ENCODE measurements at places on chromosomes 1 and 21.

DNA sequence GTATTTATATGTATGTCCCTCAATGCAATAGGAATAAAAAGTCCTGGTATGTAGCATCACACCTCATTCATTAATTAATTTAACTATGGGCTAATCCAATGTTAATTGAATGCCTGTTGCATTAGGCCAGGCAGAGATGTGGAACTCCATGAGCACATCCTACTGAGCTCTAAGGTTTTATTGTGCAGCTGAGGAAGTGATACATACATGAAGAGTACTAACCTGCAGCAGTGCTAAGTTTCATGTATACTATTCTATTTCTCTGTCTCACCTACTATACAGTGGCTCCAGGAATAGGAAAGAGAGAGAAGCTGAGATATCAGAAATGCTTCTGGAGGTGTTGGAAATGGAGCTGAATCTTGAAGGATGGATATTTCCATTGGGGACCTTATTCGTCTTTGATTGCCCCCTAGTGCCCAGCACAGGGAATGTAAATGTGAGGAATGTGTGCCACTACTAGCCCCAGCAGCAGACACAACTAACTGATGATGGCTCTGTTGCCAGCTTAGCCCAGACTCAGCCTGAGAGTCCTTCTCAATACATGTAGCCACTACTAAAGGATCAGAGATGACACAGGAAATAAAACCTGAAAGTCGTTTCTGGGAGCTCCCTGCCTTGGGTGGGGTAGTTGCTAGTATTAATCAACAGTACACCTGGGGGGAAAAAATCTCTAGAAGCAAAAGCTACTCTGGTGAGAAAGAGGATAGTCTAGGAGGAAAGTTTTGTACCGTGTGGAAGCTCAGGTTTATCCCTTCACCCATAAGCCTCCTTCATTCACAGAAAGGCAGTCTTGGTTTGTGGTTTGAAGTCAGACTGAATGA is 173.3 kb upstream of the FOXD3 start:
- DNase-seq: peak; percentile 18

GRCh38 chr1:95276429-95276828 is 42.4 kb downstream of the RWDD3 start:
- no peak for DNase-seq

DNA sequence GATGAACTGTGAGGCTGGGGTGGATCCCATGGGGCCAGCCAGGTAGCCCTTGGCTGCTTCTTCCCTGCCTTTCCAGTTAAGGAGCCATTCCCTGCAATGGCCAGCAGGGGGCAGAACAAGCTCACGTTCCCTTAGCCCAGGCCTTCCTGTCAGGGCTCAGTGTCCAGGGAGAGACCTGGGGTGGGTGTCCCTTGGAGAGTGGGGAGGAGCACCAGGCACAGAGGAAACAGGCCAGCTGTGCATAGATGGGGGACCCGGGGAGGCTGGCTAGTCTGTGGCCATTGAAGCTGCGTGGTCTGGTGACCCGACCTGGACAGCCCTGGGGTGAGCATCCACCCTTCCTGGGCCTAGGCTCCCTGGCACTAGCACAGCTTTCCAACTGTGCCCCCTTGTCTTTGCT is 13.2 kb upstream of the EPS8L3 start:
- DNase-seq: peak; percentile 23

GRCh38 chr21:37555672-37556261 is 189.2 kb downstream of the DYRK1A start:
- DNase-seq: no peak

DNA sequence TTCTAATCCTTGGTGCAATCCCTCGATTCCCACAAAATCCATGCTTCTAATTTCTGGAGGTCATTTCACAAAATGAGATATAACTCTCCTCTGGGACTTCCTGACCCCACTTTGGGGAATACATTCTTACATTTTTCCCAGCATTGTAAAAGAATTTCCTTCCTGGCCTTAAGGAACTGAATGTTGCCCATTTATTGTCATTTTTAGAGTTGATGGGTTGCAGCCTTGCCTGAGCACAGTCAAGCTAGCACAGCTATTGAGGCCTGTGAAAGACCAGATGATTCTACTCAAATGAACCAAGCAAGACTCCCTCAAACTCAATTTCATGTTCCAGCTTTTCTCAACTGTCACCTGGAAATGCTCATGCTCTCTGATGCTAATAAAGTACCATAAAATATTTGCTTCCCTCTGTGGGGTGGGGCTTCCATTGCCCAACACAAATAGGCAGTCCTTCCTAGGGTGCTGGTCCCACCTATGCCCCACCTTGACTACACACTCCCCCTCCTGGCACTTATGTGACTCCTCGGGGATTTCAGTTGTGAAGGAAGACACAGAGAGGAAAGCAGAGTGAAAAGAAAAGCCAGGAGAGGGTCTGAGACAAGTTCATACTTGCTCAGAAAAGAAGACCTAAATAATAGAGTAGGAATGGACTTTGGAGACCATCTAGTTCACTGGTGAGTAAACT is 24.0 kb upstream of the CDC7 start:
- no peak for DNase-seq

DNA sequence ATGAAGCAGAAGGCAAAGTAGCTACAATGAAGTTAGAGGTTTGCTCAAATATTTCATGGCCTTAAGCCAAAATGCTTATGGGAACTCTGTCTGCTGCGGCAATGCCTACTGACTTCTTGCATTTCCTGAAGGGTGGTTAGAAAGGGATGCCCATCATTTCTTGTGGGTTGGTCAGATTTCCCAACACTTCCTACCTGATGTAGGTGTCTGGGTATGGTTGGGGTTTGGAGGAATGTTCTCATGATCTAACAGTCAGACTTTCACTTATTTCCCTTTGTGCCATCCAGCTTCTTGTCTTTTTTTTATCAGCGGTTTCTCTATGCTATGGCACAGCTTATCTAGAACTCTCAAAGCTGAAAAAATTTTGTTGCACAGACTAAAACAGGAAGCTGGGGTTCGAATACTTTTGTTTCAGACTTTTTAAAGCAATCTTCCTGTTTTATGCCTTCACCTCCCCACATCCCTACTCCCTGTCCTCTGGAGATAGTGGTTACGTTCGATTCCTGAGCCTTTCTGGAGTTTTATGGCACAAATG is 307.7 kb downstream of the USP25 start:
- DNase-seq: no peak

DNA sequence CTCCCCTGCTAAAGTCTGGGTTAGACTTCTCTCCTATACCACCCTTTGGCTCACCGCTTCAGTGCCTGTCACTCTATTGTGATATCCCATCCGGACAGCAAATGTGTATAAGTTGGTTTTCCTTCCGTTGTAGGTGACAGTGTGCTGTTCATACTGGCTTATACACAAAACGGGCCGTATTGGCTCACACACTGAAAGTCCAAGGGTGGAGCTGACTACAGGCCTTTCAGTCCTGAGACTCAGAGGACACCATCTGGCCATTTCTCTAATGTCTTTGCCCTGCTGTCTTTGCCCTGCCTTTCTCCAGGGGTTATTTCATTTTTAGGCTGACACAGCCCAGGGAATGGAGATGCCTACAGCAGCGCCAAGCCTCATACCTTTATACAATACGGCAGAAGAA is 90.7 kb downstream of the URB2 start:
- no peak for DNase-seq

- no peak for DNase-seq
Observed at GRCh38 chr1:116874733-116875249, 34.9 kb upstream of the PTGFRN start.

- DNase-seq: no peak
Observed at GRCh38 chr21:39661740-39662139, 49.0 kb downstream of the B3GALT5 start.

DNA sequence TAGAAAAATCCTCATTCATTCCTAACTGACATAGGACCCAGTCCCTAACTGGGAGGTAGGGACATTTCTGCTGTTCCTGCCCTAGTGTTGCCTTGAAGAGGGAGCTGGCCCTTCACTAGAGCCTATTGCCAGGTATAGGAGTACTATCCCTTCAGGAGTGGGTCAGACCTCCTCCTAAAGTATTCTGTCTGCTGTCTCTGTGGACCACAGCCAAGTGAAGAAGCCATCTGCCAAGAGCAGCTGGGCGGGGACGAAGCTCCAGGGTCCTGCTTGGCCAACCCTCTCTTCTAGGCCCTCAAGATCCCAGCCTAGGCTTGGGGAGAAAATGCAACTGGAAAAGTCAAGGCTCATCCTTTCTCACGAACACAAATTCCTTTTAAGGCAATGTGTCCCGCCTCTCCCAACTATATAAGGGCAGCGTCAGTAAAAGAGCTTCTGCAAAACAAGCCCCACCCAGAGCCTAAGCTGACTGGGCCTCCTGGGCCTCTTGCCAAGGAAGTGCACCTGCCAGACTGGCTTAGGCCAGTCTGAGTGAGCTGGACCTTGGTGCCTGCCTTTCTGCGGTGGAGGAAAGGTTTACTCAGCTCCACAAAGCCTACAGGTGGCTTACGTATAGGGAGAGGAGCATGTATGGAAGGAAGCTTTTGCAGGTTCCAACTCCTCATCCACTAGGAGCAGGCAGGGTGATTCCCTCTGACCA is 638 bp upstream of the TUFT1 start:
- peak; percentile 99 for DNase-seq

- DNase-seq: peak; percentile 23
Observed at GRCh38 chr1:64744492-64745180, at the start of gene RAVER2. Gene RAVER2, plus strand, starts transcription at chr1:64745075. Its CDS starts 98 bp downstream, at chr1:64745173.

DNA sequence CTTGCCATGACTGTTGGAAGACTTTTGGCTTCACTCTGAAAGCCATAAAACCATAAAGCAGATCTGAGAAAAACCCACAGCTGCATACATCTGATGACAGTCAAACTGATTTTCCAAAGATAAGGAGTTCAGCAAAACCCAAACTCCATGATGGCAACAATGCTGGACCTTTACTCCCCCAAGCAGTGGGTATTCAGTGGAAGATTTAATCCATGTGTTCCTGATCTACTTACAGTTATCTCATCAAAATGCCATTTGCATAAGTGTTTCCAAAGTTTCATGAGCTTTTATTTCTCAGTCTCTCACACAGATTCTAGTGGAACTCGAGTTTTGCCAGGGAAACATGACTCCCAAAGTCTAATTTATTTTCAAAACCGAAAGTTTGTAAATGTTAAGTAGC is 184.9 kb downstream of the ZC3H11B start:
- DNase-seq: no peak

DNA sequence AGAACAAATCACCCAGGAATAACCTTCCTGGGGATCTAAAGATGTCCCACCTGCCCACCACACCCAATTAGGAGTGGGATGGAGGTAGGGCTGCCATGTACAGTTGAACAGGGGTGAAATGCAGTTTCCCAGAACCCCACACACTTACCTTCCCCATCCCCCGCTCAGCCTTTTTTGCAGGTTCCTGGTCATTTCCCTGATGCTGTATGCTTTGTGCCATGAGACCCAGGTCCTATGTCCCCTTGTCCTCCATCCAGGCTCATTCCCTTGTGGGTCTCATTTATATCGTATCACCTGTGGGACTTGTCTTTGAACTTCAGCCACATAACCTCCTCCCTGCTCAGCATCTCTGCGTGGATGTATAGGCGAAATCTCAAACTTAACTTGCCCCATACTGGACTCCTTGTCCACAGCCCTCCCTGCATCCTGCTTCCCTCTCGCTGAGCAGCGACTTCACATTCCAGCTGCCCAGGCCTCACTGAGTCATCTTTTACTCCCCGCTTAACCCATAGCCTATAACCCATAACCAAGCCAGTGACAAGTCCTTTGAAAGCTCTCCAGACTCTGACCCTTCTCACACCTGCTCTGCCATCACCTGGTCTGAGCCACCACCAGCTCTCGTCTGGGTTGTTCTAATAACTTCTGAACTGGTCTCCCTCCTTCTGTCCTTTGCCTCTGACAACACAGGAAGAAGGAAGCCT is 4.7 kb downstream of the LDLRAD2 start:
- no peak for DNase-seq

GRCh38 chr1:194538453-194538852 is 1352.0 kb upstream of the B3GALT2 start:
- DNase-seq: no peak

DNA sequence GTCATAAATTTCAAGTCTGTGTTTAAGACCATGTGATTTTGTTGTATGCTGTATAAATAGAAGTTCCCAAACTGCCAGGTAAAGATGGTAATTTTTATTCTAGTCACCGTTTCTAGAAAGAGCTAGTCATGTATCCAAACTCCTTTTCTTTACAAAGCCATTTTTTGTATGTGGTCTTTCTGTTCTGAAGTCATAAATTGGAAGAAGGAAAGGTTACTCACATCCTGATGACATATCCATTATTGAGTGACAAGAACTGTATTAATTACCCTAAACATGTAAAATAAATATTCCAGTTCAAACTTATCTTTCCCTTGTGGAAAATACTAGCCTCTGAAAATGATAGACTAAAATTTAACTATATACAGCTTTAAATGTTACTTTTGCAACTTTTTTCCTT is 104.7 kb downstream of the POFUT2 start:
- DNase-seq: no peak

DNA sequence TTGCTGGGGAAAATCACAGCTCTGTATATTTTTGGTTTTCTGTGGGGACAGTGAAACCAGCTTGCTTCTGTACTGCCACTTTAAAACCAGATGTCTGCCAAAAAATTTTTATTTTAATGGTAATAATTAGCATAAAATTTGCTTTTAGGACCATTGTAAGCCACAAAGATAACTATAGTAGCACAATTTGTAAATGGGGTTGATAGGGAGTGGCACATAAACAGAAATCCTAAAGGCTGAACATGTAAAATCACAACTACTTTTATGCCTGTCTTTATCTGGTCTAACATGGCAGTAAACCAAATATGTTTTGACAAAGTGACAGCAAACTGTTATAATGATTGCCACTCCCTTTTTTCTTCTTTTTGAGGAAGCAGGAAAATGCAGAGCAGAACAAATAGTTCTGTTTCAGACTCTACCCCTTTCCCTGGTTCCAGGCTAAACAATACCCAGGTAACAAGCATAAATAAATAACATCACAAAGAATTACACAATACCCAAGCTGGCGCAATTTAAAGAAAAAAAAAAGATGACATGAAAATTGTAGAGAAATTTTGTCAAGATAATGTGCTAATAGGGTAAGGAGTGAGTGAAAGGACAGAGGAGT is 24.0 kb upstream of the CCDC181 start:
- no peak for DNase-seq

DNA sequence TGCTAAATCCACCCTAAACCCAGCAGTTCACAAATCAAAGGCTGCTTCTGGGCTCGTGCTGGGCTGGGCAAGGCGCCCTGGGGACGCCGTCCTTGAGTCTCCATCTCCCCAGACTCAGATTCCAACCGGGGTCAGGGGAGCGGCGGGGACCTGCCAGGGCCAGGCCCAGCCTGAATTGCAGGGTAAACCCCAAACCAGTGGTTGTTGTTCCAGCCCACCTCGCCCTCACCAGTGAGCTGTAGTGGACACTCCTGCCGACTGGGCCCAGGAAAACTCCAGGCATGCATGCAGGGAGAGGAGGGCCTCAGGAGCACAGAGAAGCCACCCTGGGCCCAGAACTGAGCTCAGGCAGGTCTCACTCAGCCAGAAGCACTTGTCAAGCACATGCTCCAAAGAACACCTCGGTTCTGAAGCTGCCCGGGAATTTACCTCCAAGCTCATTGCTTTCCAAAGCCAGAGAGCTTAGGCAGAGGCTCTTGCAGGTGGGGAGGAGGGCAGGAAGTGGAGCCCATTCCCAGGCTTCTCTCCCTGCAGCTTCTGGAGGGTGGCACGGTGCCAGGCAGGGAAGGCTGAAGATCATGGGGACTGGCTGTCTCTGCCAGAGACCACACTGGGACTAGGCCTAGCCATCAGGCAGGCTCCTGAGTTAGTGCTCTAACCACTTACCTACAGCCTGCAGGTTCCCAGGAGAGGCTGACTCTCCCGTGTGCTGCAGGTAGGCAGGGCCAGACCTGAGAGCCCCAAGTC is 437.0 kb downstream of the MATN1 start:
- DNase-seq: no peak

Data from NCI-H187 treated with DMSO at 0.1 percent for 48 hours (cell line).